NCI-H2107 (cell line): ENCODE measurements at places on chromosomes 5 and 9.

- no peak for DNase-seq
These were observed 379.1 kb upstream of the KIF2A start for GRCh38 chr5:61926911-61927310.

DNA sequence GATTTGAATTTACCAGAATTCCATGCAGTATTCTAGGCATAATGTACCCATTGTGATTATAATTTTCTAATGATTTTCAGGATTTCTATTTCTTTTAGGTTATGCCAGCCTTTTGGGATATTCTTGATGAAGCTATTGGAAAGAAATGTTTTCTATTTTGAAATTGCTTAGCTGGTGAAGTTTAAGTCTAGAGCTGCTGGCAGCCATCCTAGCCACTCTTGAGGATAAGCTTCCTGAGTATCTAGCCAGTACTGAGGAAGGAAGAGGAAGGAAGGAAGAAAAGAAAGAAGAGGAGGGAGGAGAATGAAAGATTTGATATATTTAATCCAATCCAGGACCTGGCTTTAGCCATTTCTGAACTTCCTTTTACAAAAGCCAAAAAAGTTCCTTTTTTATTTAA is 142.1 kb upstream of the DAB2 start:
- DNase-seq = no peak

DNA sequence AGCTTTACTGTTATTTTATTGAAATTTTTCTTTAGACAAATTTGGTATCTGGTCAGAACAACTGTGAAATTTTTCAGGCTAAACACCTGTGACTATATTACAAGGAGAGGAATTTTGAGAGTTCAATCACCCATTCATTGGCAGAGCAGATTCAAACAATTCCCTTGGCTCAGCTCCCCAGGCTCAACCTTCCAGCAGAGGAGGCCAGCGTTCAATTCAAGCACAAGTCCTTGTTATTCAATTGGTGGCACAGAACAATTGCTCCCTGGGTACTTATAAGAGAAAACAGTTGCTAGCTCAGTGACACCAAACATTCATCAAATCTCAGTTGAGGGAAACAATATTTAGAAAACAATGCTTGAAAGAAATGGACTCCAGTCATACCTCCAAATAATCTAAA is 83.3 kb downstream of the SUSD1 start:
- DNase-seq = peak; percentile 32

GRCh38 chr9:133463234-133463863 is 3.6 kb downstream of the CACFD1 start:
- no peak for DNase-seq
